ENCODE measurements at places on chromosomes 3 and 15.

GRCh38 chr15:26294059-26294689 lies 431.0 kb upstream of the ATP10A start:
- peak; percentile 54 for DNase-seq

- DNase-seq: peak; percentile 53
Measured at GRCh38 chr3:56468184-56469106, at the start of gene ERC2. Gene ERC2, minus strand, starts transcription at chr3:56468467.

DNA sequence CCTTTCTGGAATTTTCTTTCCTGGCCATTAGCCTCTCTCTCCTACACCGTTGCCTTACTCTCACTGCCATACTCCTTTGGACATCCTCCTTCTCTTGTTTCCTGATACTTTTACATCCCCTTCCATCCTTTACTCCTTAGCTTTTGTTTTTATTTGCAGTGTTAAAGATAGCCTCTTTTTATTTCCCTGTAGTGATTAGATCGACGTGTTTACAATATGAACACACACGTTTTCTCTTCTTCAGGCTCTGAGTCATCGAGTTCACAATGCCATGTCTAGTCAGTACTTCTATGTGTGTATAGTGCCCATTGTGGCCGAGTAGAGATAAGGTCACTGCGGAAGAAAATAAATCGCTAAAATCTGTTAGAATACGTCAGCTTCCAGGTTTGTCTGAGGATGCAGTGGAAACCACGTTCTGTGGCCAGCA lies 208.5 kb downstream of the LPP start:
- DNase-seq: peak; percentile 8

DNA sequence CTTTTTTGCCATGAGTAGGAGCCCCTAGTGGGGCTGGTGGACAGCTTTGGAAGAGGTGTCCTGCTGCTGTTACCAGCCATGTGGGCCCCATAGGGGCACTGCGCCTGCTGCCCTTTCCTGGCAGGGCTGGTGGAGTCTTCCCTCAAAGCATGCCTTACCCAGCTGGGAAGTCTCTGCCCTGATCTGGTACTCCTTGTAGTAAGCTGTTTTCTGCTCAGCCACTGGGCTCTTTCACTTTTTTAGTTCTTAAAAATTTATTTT lies 26.2 kb downstream of the HMCES start:
- DNase-seq: no peak

GRCh38 chr3:23172059-23172458 lies 31.1 kb upstream of the UBE2E2 start:
- no peak for DNase-seq

GRCh38 chr15:99433026-99433756 lies 132.6 kb upstream of the MEF2A start:
- DNase-seq: no peak

DNA sequence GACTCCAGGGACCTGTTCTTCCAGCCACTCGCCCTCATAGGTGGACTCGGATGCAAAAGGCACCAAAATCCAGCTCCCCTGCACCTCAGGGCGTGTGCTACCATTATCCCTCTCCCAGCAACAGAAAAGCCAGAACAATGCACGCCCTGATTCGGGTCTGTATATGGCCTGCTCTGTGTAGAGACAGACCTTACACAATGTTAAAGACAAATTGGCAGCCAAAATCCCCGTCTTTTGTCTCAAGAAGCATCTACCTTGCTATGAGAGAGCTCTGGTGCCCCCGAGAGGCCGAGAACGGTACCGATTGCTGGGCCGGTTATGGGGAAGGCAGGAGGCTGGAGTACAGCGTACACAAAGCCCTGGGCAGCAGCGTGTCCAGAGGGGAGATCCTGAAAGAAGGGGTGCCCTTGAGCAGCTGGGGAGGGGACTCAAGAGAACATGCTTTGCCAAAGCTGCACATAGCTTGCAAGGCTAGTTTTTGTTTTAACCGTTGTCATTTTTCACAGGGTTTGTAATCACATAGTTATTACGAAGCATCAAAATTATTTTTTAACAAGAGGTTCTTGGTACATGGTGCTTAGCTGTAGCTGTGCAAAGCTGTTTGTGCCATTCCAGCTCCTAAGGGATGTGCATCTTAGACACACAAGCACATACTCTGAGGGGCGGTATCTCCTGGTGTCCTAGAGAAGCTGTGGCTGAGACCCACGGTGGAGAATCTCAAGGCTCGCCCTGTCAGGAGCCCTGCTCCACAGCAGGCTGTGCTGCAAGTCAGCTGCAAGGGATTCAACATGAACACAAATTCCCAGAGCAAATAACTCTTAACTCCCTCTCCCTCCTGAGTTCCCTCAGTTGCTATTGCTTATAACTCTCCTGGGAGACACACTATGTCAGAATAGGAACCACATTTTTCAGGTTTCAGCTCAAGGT lies 461.5 kb upstream of the PPP2R3A start:
- peak; percentile 74 for DNase-seq

DNA sequence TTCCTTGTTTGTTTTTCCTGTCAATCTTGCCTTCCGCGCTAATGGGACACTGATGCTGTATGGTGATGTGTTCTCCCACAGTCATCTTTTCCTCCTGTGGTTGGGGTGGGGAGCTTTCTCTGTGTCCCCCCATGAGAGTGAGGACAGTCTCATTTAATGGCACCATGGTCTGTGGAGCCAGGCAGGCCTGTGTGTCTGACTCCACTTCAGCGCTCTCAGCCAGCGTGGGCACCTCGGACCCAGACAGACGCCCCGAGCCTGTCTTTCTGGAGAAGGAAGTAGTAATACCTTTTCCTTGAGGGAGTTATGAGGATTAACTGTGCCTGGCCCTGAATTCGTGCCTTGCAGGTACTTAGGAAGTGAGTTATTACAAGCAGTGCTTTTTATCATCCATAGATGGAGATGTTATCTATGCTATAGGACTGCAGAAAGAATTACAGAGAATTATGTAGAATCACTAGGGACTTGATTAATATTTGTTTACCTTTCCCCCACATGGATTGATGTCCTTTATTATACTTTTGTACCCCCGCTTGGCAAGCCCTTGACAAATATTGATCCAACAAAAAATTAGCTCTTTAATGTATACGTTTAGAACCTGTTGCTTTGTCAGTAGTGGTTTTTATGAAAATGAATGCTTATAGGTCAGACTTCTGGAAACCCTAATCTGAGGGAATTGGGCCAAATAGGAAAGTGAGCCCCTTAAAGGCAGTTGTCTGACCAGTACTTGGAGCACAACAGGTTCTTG lies 152.4 kb downstream of the PGPEP1L start:
- DNase-seq: no peak

GRCh38 chr15:27412415-27412814 lies 441.4 kb downstream of the GABRG3 start:
- no peak for DNase-seq

GRCh38 chr15:94943888-94944287 lies 712.5 kb downstream of the MCTP2 start:
- DNase-seq: no peak

DNA sequence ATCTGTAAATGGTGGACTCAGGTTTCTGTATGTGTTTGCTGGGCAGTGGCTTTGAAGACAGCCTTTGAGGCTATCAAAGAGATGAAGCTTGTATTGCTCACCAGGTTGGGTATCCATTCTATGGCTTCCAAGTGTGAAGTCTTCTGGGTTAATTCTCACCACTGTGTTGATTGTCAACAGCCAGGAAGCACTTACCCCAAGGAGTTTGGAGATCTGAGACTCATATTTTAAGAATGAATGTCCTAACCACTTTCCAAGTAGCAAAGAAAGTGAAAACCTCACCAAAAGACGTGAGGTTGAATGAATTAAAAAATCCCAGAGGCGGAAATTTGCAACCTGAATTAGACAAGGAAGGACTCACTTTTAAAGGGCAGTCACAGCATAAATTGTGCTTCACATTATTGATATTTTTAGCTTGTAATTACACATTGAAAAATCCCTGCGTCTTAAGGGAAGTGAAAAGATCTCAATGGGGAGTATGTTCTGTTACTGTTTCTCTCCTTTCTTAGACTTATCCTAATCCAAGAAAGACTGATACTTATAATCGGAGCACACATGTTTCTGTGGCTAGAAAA lies 304.0 kb upstream of the TPRG1 start:
- DNase-seq: no peak

- no peak for DNase-seq
Measured at GRCh38 chr3:171615686-171616085, 155.5 kb upstream of the TNIK start.

GRCh38 chr3:84600703-84601225 lies 358.0 kb upstream of the CADM2 start:
- no peak for DNase-seq

DNA sequence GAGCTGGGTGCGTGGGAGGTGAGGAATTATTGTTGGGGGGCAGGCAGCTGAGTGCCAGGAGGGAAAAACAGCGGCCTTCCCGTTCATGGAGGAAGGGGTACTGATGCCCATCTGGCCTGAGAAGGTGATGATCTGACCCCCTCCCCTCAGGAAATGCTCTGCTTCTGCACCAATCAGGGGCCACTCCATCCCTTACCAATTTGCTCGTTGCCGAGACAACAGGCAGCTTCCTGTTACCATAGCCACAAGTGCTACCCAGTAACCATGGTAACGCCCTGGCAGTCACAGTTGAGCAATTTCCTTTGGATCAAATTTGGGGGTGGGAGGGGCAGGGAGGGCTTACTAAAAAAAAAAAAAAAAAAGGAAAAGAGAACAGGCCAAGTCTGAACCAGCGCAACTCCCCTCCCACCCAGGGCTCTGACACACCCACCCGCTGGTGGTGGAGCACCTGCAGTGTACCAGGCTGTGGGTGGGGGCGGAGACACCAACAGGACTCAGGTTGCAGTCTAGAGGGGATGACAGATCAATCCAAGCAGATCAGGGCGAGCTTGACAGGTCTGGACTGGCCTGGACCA lies 13.7 kb downstream of the CELF6 start:
- DNase-seq: peak; percentile 59

GRCh38 chr3:143648218-143648617 lies 200.1 kb downstream of the SLC9A9 start:
- no peak for DNase-seq

- DNase-seq: no peak
Measured at GRCh38 chr3:66253790-66254620, 33.2 kb downstream of the SLC25A26 start.

DNA sequence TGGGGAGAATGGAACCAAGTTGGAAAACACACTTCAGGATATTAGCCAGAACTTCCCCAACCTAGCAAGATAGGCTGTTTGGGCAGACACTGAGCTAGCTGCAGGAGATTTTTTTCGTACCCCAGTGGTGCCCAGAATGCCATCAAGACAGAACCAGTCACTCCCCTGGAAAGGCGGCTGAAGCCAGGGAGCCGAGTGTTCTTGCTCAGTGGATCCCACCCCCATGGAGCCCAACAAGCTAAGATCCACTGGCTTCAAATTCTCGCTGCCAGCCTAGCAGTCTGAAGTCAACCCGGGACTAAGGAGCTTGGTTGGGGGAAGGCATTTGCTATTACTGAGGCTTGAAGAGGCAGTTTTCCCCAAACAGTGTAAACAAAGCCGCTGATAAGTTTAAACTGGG lies 152.4 kb downstream of the MBNL1 start:
- DNase-seq: no peak

GRCh38 chr3:153967260-153967659 lies 153.9 kb upstream of the ARHGEF26 start:
- DNase-seq: no peak

GRCh38 chr3:127769284-127770081 lies 52.8 kb downstream of the MGLL start:
- DNase-seq: no peak

DNA sequence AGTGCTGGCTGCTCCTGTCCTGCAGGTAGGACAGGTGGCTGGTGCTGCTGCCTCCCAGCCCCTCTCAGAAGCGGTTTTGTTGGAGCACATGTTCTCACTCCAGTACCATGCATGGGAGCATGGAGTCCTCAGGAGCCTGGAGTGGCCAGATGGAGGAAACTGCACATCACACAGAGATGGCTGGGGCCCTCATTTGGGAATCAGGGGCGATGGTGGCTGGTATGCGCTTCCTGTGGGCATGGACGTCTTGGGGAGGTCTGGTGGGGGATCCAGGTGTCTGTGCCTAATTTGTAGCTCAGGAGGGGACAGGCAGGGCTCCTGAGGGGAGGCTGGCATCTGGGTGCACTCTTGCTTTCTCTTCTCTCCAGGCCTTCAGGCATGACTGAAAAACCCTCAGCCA lies 168.2 kb downstream of the KLF13 start:
- no peak for DNase-seq

- DNase-seq: no peak
Measured at GRCh38 chr15:77589839-77590238, 42.9 kb downstream of the LINGO1 start.

DNA sequence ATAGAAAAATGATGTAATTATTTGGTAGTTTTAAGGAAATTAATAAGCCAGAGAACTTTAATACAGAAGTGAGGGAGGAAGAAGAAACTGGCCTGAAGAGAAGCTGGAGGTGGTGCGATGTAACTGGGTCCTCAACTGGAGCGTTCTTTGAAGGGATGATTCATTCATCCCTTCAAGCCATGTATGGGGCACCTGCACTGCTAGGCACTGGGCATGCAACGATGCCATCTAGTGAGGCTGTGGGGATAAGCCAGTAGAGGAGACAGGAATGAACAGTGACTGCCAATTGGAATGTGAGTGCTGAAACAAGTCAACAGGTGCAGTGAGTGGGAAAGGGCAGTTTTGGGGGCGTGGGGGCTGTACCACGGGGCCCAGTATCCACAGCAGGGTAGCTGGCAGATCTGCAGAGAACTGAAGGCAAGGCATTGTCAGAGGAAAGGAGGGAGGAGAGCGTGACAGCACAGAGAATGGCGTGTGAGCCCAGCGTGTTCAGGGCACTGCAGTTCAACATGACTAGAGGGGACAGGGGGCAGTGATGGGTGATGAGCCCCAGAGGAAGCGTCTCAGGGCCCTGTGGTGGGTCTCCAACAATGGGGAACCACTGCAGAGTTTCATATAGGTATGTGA lies 3.8 kb upstream of the KIF23 start:
- DNase-seq: peak; percentile 71

- DNase-seq: no peak
Measured at GRCh38 chr3:126316501-126316939, 40.7 kb downstream of the KLF15 start.

GRCh38 chr15:90988296-90988695 lies 6.0 kb downstream of the PRC1 start:
- DNase-seq: no peak

- DNase-seq: peak; percentile 19
Measured at GRCh38 chr15:37134699-37135131, 34.4 kb upstream of the MEIS2 start.

- DNase-seq: no peak
Measured at GRCh38 chr3:126917232-126917804, 65.6 kb upstream of the PLXNA1 start.

Measured in NCI-H2171 treated with DMSO at 0.1 percent for 48 hours (cell line).